ENCODE measurements at places on chromosomes 13 and 19.

DNA sequence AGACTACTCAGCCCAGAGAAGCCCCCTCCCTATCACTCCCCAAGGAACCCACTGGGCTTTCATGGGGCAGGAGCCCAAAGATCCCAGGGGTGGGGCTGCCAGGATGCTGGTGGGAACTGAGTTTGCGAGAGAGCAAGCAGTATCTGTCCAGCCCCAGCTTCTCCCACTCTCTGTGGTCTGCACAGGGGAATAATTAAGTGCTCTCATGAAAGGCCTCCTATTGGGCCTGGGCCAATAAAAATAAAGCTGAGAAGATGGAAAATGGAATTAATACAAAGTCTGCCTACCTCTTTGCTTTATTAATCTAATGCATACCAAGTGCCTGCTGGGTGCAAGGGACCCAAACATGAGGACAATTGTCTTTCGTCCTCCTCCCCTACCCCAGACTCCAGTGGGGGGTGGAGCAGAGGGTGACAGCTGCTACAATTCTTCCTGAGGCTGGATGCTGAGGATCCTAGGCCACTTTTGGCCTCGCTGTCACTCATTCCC lies 5.4 kb downstream of the DDX39A start:
- peaks cover 2% of the 10 kb centered on the region for H3K4me1 ChIP-seq
- H3K27me3 ChIP-seq: no peaks in the 10 kb centered on the region
- H3K4me3 ChIP-seq: no peak overlapping the region
- DNase-seq: no peak
- no peak overlapping the region for H3K27ac ChIP-seq

DNA sequence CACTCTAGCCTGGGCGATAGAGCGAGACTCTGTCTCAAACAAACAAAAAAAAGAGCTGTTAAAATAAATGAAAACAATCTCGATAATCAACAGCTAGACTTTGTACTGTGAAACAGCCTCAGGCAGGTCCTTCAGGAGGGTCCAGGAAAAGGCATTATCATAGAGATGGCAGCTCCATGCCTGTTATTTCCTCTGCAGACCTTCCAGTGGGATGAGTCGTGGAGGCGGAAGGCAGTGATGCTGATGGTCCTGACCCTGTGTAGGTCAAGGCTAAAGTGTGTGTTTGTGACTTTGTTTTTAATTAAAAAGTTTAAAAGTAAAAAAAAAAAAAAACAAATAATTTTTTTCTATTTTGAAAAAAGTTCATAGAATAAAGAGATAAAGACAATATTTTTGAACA lies 117.4 kb downstream of the TNFRSF19 start:
- H3K27ac ChIP-seq: no peak overlapping the region
- H3K4me1 ChIP-seq: no peaks in the 10 kb centered on the region
- no peaks in the 10 kb centered on the region for H3K36me3 ChIP-seq
- no peak overlapping the region for H3K4me3 ChIP-seq
- no peak for DNase-seq

- no peaks in the 10 kb centered on the region for H3K4me1 ChIP-seq
- no peak overlapping the region for H3K4me3 ChIP-seq
- H3K27me3 ChIP-seq: no peaks in the 10 kb centered on the region
- H3K27ac ChIP-seq: no peak overlapping the region
- DNase-seq: peak; percentile 66
- peaks cover 4% of the 10 kb centered on the region for H3K36me3 ChIP-seq
Measured at GRCh38 chr13:98549006-98549727, 27.7 kb downstream of the STK24 start.

GRCh38 chr19:23401086-23401610 lies 5.9 kb upstream of the ZNF91 start:
- H3K4me3 ChIP-seq: no peak overlapping the region
- peak; percentile 90 for DNase-seq
- H3K36me3 ChIP-seq: no peaks in the 10 kb centered on the region
- H3K4me1 ChIP-seq: no peaks in the 10 kb centered on the region

DNA sequence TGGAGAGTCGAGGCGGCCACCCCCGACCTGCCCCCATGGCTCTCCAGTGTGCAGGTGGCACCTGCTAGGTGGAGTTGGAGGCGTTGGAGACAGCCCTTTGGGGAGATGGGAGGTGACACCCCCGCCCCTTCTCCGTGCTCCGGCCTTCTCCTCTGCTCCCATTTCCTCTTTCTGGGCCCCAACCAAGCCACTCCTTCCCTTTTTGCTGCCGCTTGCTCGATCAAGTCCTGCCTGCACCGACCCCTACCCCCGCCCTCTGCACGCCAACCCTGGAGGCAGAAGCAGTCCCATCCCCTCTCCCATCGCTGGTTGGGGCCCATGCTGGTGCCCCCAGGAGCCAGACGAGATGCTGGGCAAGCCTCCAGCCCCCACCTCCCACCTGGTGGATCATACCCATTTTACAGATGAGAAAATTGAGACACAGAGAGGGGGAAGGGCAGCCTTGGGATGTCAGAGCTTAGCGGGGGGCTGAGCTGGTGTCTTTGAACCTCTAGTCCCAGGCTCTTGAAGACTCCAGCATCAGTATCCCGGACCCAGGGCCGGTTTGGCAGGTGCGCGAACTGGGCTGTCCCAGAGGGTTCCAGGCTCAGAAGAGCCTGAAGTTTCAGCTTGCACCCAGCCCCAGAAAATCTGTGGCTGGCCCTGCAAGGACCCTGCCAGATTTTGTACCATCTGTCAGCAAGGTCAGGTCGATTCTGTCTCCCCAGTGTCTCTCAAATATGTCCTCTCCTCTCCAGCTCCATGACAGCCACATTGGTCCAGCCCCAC lies 10.3 kb downstream of the GNA15 start:
- no peak for DNase-seq
- H3K27me3 ChIP-seq: no peaks in the 10 kb centered on the region
- no peaks in the 10 kb centered on the region for H3K4me1 ChIP-seq
- no peak overlapping the region for H3K4me3 ChIP-seq

DNA sequence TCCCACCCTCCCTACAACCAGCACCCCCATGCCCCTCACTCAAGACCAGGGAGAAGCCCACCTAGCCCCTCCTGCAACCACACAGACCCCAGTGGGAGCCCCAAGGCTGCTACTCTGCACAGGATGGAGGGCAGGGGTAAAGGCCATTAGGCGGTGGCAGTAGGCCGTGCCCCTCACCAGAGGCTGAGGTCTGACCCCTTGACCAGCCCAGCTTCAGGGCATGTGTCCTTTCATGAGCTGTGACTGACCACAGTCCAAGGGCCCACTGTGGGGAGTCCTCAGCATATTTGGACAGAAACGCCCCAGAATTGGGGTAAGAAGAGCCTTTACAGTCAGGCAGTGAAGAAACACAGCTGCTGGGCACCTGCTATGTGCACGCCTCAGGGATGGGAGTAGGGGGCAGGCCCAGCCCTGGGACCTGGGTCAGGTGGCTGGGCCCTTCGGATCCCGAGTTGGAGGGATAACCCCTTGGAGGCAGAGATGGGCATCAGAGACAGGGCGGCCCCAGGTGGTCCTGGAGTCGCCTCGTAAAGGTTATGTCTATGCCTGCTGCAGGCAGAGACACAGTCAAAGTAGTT lies 1.7 kb upstream of the RPS5 start:
- H3K27me3 ChIP-seq: no peaks in the 10 kb centered on the region
- DNase-seq: no peak
- peaks cover 6% of the 10 kb centered on the region for H3K36me3 ChIP-seq
- peaks cover 28% of the 10 kb centered on the region for H3K4me1 ChIP-seq
- H3K4me3 ChIP-seq: no peak overlapping the region

Data from trophoblast cell (in vitro differentiated cells and primary cell).